ENCODE measurements at places on chromosomes 12 and 14.

DNA sequence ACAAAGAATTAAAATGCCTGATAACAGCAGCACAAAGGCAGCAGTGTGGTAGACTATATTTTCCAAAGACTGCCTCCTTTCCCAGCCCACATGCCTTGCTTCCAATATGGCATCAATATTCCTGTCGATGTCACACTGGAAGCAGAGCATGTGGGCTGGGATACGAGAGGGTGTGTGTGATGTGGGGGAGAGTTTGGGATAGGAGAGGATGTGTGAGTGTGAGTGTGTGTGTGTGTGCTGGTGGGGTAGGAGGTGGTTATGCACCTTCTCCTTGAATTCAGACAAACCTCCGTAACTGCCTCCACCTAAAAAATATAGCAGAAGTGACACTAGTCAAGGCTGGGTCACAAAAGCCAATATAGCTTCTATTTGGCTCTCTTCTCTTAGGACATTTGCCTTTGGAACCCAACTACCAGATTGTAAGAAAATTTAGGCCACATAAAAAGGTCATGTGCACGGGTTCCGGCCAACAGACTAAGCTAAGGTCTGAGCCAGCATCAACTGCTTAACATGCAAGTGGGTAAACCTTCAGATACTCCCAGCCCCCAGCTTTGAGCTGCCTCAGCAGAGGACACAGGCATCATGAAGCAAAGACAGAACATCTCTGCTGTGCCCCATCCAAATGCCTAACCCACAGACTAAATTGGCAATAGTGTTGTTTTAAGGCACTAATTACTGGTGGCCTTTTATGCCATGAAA lies 29.5 kb downstream of the SPPL3 start:
- DNase-seq = no peak

- no peak for DNase-seq
These were observed 13.1 kb downstream of the CFAP54 start for GRCh38 chr12:96502477-96502876.

DNA sequence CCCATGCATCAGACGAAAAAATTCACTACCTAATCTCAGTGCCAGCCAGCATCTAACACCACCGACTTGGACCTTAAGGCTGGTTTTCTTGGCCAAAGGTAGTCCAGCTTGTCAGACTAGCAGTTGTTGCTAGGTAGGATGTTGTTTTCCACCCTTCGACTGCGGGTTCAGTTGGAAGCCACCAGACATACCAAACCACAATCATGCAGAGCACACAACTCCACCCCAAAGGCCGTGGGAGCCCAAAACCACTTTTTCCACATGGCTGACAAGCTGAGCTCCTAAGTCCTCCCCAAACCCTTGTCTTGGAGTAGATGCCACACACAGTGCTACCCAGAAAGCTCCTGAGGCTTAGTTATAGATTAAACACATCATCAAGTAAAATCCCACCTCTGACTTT lies 46.8 kb downstream of the LRIG3 start:
- DNase-seq = no peak

GRCh38 chr14:47278233-47278842 lies 397.1 kb downstream of the MDGA2 start:
- DNase-seq = no peak

DNA sequence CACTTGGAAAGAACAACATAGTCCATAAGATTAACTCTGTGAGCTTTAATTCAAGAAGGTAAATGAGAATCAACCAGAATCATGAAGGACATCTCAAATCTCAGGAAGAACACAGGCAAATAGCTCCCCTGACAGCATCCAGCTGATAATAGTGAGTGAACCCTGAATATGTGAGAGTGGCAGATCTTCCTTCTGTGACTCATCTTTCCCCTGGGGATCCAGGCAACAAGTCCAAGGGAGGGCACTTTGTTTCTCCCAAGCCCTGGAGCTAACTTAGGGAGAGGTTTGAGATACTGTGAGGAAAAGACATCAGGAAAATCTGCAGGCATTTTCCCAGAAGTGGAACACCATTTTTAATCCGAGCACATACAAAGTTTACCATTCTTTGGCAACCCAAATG lies 763.9 kb upstream of the MGAT4C start:
- no peak for DNase-seq

DNA sequence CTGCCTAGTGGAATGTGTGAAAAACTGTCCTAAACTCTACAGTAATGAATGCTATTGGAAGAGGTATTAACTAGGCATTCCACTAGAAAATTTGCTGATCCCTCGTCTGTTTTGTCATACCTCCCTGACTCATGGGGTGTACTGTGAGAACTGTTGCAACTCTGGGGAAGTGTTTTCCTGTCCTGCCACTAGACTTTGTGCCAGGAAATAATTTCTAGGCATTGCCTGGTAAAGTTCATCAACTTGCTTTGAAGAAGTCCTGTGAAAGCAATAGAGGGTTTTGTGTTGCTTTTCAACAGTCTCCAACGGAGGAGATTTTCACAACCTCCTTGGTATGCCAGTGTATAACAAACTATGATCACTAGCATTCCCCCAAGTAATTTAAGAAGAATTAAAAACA lies 139.9 kb downstream of the AKAP6 start:
- DNase-seq = no peak

- DNase-seq = no peak
These were observed 47.3 kb upstream of the FZD10 start for GRCh38 chr12:130114952-130115351.

- peak; percentile 54 for DNase-seq
These were observed 12.4 kb downstream of the MSI1 start for GRCh38 chr12:120356567-120357030.

GRCh38 chr14:70709726-70710382 lies 68.1 kb downstream of the TTC9 start:
- DNase-seq = no peak

DNA sequence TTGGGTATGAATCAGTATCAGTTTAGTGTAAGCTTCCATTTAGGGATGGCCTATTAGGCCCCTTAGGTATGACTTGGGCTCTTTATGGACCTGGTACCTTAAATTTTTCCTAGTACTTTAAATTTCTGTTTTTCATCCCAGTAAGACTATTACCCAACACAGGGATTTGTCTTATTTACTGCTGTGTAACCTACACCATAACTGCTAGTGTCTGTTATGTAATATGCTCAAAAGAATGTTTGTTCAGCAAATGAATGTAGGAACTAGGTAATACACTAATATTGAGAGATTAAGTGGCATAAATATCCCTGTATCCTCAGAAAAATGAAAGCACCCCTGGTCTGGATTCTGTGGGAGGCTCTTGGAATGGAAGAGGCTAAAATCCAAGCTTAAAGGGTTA lies 63.7 kb upstream of the YARS2 start:
- no peak for DNase-seq

GRCh38 chr14:47846008-47846407 lies 170.6 kb upstream of the MDGA2 start:
- DNase-seq = no peak
